ENCODE measurements at places on chromosomes 1 and 21. TPM values are rescaled to one million over a fixed set of nuclear protein-coding genes. Genes with fewer than 3 reads are reported as not detected.

The FLG2 gene
- not detected for total RNA-seq

The LORICRIN gene
- not detected for total RNA-seq

The LCK gene
- total RNA-seq = 3.8 TPM

The MUTYH gene
- total RNA-seq = 34.2 TPM

The TSPAN2 gene
- total RNA-seq = 22.0 TPM

The KCNE2 gene
- not detected for total RNA-seq

The UTP25 gene
- 13.8 TPM for total RNA-seq

The SPRR2G gene
- total RNA-seq = not detected

The DNASE2B gene
- 0.34 TPM for total RNA-seq

The TMEM240 gene
- 2.9 TPM for total RNA-seq

The CSMD2 gene
- 1.1 TPM for total RNA-seq

The PLA2G2D gene
- not detected for total RNA-seq

The FCRL2 gene
- 0.42 TPM for total RNA-seq

The FMO3 gene
- 0.65 TPM for total RNA-seq

The ABCG1 gene
- 20.1 TPM for total RNA-seq

The COL24A1 gene
- total RNA-seq = 5.8 TPM

The CYP2J2 gene
- 20.4 TPM for total RNA-seq

The SPATA46 gene
- not detected for total RNA-seq

The GJB4 gene
- 3.8 TPM for total RNA-seq

The ERRFI1 gene
- total RNA-seq = 62.3 TPM

The TMEM269 gene
- total RNA-seq = 0.18 TPM

The GJB3 gene
- 14.9 TPM for total RNA-seq

The FCRLB gene
- total RNA-seq = 3.9 TPM

The RHBDL2 gene
- 19.3 TPM for total RNA-seq

The LRRC8C gene
- total RNA-seq = 10.1 TPM

The ORC1 gene
- total RNA-seq = 1.1 TPM

The ALDH4A1 gene
- 74.4 TPM for total RNA-seq

The KCNJ9 gene
- not detected for total RNA-seq

The DENND2D gene
- total RNA-seq = 134 TPM

The ETNK2 gene
- 13.5 TPM for total RNA-seq

The TPTE gene
- total RNA-seq = not detected

The ATAD3C gene
- 8.0 TPM for total RNA-seq

The WNT2B gene
- 5.6 TPM for total RNA-seq

Measured in ureter (tissue), 1 donor.